SJCRH30 (cell line): ENCODE measurements at places on chromosomes 5 and 9. TPM values are rescaled to one million over a fixed set of nuclear protein-coding genes. Genes with fewer than 3 reads are reported as not detected.

DNA sequence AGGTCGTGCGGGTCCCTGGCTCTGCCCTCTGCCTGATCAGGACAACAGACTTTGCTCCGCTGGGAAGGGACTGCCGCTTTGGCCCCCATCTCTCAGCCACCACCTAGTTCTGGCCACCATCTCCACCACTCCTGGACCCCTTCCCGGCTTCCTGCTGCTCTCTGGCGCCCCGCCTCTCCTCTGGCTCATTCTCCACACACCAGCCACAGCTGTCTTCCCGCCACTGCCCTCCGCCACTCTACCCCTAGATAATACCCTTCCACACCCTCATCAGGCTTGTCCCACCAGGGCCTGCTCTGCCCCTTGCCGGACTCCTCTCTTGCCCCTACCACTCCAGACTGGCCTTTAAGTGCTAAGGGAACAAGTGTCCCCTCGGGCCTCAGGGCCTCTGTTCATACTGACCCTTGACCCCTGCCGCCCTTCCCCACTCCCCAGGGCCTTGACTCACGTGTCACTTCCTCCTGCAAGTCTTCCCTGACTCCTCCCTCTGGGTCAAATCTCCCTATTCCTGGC lies 3.0 kb upstream of the CDX1 start:
- peak; percentile 71 for DNase-seq

DNA sequence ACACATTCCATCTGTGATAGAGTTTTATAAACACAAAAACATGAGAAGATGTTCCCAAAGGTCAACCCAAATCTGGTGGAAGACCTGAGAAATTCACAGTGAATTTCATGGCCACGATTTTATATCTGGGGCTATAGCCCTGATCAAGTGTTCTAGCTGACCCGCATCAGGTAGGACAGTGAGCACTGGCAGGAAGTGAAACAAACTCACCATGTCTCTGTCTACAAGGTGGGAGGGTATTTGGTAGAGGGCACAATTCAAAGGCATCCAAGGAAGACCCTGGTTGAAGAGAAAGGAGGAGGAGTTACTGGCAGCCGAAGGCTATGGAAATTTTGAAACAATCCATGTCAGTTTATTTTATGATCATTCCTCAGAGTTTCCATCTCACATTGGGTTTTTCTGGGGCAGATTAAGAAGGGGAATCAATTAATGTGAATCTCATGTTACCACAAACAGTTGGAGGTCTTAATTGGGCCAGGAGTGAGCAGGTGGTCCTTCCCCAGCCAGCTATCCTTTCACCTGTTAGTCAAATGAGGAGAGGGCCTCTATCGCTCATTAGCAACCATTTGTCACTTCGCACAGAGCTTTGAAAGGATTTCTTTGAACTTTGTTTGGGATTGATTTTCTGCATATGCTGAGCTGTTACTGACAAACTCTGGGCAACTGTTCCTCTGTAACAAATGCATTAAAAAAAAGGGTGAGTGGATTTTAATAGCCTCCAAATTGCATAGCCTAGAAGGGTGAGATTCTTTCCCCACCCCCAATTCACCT lies 612.0 kb upstream of the CLINT1 start:
- peak; percentile 56 for DNase-seq

DNA sequence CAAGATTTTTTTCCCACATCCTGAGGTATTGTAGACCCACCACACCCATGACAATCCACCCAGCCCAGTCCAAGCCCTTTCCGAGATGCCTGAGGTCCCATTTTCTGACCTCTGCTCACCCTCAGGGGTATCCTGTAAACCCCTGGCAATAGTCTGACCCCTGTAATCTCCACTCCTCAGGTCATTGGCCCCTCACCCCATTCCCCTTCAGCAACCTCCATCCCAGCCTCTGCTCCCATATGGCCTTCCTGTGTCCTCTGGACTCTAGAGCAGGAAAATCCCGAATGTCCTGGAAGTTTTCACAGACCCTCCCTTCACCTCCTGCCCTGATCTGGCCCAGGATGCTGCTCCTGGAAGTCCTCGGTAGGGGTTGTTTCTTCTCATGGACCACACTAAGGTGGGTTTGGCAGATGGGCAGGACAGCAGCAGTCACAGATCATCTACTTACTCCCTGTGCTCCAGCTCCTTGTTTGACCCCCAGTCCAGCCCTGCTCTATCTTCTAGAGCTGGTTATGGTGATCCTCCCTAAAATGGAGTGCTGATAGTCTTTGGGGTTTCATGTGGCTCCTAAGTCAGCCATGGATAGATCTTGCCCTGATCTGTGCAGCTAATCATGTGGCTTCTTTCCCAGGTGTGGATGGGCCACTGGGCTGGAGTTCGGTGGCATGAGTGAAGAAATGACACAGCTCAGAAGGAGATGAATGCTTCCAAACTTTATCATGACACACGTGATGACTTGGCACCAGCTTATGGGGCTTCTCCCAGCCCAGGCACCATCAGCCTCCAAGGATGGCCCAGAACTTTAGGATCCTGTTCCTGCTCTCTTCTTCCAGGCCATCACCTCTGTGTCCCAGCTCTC lies 12.0 kb upstream of the ACSL6 start:
- DNase-seq, result no peak

- DNase-seq, result no peak
These were observed 201.8 kb upstream of the MPDZ start for GRCh38 chr9:13481274-13481673.

GRCh38 chr5:147180751-147181150 lies 54.1 kb upstream of the STK32A start:
- no peak for DNase-seq

Gene ENG
- 16.4 and 16.6 TPM in 2 replicates for total RNA-seq

Gene TMEM252
- 1.5 and 2.1 TPM in 2 replicates for total RNA-seq

Gene ZNG1C
- total RNA-seq, result 84.0 and 88.7 TPM in 2 replicates
